ENCODE measurements at places on chromosomes 13 and 19. TPM values are rescaled to one million over a fixed set of nuclear protein-coding genes. Genes with fewer than 3 reads are reported as not detected.

- H3K4me1 ChIP-seq = peaks cover 58% of the 10 kb centered on the region
- H3K27me3 ChIP-seq = no peaks in the 10 kb centered on the region
- peak overlapping the region; percentile 100 for H3K27ac ChIP-seq
- DNase-seq = peak; percentile 45
- peak overlapping the region; percentile 99 for H3K4me3 ChIP-seq
These were observed 5.5 kb upstream of the ZNF580 start for GRCh38 chr19:55635334-55635717.

GRCh38 chr13:66482836-66483235, 747.3 kb downstream of the PCDH9 start:
- H3K36me3 ChIP-seq = no peaks in the 10 kb centered on the region
- H3K4me3 ChIP-seq = no peak overlapping the region
- no peaks in the 10 kb centered on the region for H3K4me1 ChIP-seq
- DNase-seq = no peak
- H3K27me3 ChIP-seq = no peaks in the 10 kb centered on the region

DNA sequence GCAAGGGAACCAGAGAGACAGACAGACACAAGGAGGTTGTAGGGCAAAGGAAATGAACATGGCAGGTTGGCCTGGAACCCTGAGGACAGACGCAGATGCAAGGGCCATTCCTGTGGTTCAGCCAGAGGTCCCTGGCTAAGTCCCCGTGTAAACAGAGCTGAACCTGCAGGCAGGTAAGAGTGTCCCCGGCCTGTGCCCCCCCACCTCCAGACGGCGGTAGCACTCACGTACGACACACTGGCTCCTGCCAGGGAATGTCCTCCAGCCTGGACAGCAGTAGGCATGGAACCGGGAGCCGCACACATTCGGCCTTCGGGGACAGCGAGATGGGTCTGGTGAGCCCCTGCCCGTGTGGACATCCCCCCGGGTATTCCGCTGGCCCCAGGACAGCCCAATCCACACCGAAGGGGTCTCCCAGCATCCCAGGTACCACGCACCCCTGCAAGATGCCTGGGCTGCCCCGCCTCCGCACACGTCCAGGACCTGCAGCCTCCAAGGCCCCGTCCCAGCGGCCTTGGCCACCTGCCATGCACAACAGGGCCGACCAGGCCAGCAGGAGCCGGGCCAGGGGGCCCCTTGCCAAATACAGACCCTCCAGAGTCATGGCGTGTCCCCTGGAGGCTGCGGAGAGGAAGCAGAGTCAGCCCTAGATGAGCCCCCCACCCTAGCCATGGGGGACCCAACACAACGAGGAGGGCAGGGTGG, 2.4 kb downstream of the FBN3 start:
- no peak overlapping the region for H3K27ac ChIP-seq
- no peaks in the 10 kb centered on the region for H3K36me3 ChIP-seq
- H3K4me1 ChIP-seq = peaks cover 7% of the 10 kb centered on the region
- peaks cover 42% of the 10 kb centered on the region for H3K27me3 ChIP-seq

GRCh38 chr13:99827011-99827772, 144.4 kb downstream of the ZIC5 start:
- H3K27me3 ChIP-seq = no peaks in the 10 kb centered on the region
- no peaks in the 10 kb centered on the region for H3K36me3 ChIP-seq
- DNase-seq = no peak
- no peaks in the 10 kb centered on the region for H3K4me1 ChIP-seq

DNA sequence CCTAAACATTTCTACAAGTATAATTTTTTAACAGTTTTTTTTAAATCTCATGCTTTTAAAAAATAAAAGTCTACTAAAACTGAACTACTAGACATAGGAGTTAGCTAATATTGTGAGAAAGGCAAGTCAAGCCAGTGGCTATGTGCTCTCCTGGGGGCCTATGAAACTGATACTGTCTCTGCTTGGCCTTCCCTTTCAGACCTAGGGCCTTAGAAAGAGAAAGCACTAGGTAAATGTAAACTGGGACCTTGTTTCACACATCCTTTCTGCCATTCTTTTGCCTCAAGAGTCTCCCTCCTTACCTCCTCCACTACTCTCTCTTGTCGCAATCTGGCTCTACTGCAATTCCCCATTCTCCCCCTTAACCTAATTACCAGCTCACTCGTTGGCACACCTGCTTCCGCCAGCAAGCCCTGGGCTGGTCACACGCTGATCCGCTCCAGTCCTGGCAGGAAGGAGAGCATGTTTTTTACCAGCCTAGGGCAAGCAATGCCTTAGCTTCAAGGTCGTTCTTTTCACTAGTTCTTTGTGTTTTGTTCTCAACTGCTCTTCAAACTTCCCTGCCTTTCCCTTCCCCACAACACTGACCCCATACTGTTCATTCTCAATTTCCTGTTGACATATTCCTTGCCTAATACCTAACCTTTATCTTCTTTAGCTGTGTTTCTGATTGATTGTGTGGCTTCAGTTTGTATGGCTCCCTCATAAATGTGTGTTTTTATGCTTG, 23.1 kb downstream of the TBC1D4 start:
- peaks cover 6% of the 10 kb centered on the region for H3K27me3 ChIP-seq
- H3K4me1 ChIP-seq = no peaks in the 10 kb centered on the region
- no peak overlapping the region for H3K4me3 ChIP-seq
- H3K27ac ChIP-seq = no peak overlapping the region

KLK3 gene
- not detected for total RNA-seq

ZNF888 gene
- total RNA-seq = 4.1 TPM

All from activated naive CD4-positive, alpha-beta T cell treated with anti-CD3 and anti-CD28 coated beads for 36 hours (primary cell).